ENCODE measurements at places on chromosomes 7 and 10. TPM values are rescaled to one million over a fixed set of nuclear protein-coding genes. Genes with fewer than 3 reads are reported as not detected.
A peak's percentile ranks its signal among the peaks of the same experiment; 100 is the strongest.

- H3K4me1 ChIP-seq: no peaks in the 10 kb centered on the region
- no peak for DNase-seq
- peaks cover 18% of the 10 kb centered on the region for H3K27me3 ChIP-seq
- H3K36me3 ChIP-seq: no peaks in the 10 kb centered on the region
- H3K27ac ChIP-seq: no peak overlapping the region
Observed at GRCh38 chr10:97150013-97150595, 35.7 kb downstream of the SLIT1 start.

DNA sequence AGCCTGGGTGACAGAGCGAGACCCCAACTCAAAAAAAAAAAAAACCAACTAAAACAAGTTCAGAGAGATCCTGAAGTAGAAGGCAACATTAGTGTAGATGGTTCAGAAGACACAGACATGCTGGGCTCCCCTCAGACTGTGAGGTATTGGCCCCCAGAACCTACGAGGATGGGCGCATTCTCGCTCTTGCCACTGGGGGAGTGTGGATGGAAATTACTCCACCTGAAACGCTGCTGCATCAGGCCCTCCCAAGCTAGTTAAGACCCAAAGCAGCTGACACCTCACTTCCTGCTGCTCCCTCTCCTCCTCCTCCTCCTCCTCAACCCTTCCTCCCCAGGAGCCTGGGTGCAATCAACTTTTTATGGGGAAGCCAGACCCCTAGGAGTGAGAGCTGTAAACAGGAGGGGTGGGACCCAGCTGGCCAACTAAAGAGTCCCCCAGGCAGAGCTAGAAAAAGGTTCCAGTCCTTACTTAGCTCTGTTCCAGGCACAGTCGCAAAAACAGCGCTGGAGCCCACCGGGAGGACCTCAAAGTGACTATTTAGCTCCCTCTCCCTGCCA lies 7.4 kb downstream of the SH3PXD2A start:
- no peak overlapping the region for H3K27ac ChIP-seq
- H3K27me3 ChIP-seq: no peaks in the 10 kb centered on the region
- no peaks in the 10 kb centered on the region for H3K36me3 ChIP-seq
- H3K4me3 ChIP-seq: no peak overlapping the region

- no peak for DNase-seq
- H3K27ac ChIP-seq: no peak overlapping the region
- no peaks in the 10 kb centered on the region for H3K4me1 ChIP-seq
- H3K36me3 ChIP-seq: no peaks in the 10 kb centered on the region
Observed at GRCh38 chr7:86962623-86963022, 96.8 kb downstream of the ELAPOR2 start.

GRCh38 chr7:134443396-134444070 lies 15.4 kb downstream of the AKR1B1 start:
- no peak overlapping the region for H3K27ac ChIP-seq
- H3K36me3 ChIP-seq: peaks cover 77% of the 10 kb centered on the region
- H3K4me1 ChIP-seq: peaks cover 6% of the 10 kb centered on the region
- no peaks in the 10 kb centered on the region for H3K27me3 ChIP-seq
- DNase-seq: no peak

GRCh38 chr7:157476201-157476600 lies 139.4 kb downstream of the DNAJB6 start:
- H3K4me1 ChIP-seq: no peaks in the 10 kb centered on the region
- H3K36me3 ChIP-seq: no peaks in the 10 kb centered on the region
- peak; percentile 33 for DNase-seq
- no peak overlapping the region for H3K27ac ChIP-seq
- no peaks in the 10 kb centered on the region for H3K27me3 ChIP-seq

DNA sequence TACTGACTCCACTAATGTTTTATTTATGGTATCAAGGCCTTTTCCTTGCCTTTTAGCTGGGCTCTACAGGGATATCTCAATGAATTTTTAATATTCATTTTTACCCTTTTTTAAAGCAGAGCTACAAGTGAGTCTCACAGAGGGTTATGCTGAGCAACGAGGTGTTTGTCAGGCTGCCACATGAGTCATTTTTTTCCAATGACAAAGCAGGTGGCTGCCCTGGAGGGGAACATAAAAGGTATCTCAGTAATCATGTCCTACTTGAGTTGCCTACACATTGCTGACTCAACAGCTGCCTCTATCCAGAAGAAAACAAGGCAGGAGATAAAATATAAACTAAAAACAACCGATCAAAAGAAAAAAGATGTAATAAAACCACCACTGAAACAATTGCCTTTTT lies 1004.9 kb upstream of the POT1 start:
- no peaks in the 10 kb centered on the region for H3K27me3 ChIP-seq
- H3K27ac ChIP-seq: no peak overlapping the region
- no peak overlapping the region for H3K4me3 ChIP-seq
- DNase-seq: no peak
- H3K36me3 ChIP-seq: no peaks in the 10 kb centered on the region

GRCh38 chr7:141073641-141074161 lies at the start of gene TMEM178B:
Gene TMEM178B (plus strand): TSS chr7:141074064.
- no peaks in the 10 kb centered on the region for H3K36me3 ChIP-seq
- no peak within 1 kb of the TSS for H3K4me3 ChIP-seq
- no peak within 1 kb of the TSS for H3K27ac ChIP-seq
- no peak for DNase-seq
- H3K4me1 ChIP-seq: peaks cover 19% of the 10 kb centered on the region

- H3K4me1 ChIP-seq: peaks cover 17% of the 10 kb centered on the region
- H3K4me3 ChIP-seq: no peak overlapping the region
- H3K36me3 ChIP-seq: peaks cover 56% of the 10 kb centered on the region
Observed at GRCh38 chr10:125107166-125107949, 53.0 kb downstream of the CTBP2 start.

- H3K36me3 ChIP-seq: no peaks in the 10 kb centered on the region
- H3K27ac ChIP-seq: no peak overlapping the region
- no peaks in the 10 kb centered on the region for H3K4me1 ChIP-seq
- DNase-seq: no peak
Observed at GRCh38 chr7:94095316-94096009, 91.3 kb upstream of the BET1 start.

DNA sequence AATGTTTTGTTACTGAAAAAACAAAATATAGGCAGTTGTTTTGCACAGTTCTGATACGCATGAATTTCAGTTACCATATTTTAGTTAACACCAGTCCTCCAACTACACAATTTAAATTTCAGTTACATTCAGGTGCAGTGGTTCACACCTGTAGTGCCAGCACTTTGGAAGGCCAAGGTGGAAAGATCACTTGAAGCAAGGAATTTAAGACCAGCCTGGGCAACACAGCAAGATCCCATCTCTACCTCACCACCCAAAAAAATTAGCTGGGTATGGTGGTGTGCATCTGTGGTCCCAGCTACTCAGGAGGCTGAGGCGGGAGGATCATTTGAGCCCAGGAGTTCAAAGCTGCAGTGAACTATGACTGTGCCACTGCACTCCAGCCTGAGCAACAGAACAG lies 45.3 kb downstream of the ABI1 start:
- H3K27me3 ChIP-seq: no peaks in the 10 kb centered on the region
- no peaks in the 10 kb centered on the region for H3K4me1 ChIP-seq
- H3K36me3 ChIP-seq: no peaks in the 10 kb centered on the region

GRCh38 chr10:87864496-87865059 lies 1.2 kb downstream of the PTEN start:
- H3K4me3 ChIP-seq: peak overlapping the region; percentile 94
- peaks cover 10% of the 10 kb centered on the region for H3K36me3 ChIP-seq
- 0 out of 2 replicates have a peak overlapping the region, but pooled peaks have one; percentile 7 for H3K27ac ChIP-seq

GRCh38 chr7:44157116-44158080 lies 16.3 kb upstream of the MYL7 start:
- H3K27ac ChIP-seq: no peak overlapping the region
- no peaks in the 10 kb centered on the region for H3K27me3 ChIP-seq
- no peak for DNase-seq
- no peaks in the 10 kb centered on the region for H3K4me1 ChIP-seq
- H3K36me3 ChIP-seq: no peaks in the 10 kb centered on the region

DNA sequence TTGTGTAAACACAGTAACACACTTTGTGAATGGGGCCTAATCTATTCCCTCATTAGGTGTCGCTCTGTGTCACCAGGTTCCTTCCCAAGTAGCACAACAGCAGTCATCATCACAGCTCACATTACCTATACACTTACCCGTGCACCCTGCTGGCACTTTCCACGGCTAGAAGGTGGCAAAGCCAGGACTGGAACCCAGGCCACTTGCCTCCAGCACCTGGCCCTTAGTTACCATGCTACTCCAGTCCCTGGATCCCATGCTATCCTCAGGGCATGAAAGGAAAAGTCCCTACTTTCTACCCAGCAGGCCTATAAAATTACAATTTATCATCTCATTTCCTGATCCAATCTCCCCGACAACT lies 18.4 kb downstream of the SMURF1 start:
- H3K4me3 ChIP-seq: no peak overlapping the region
- no peaks in the 10 kb centered on the region for H3K36me3 ChIP-seq
- no peaks in the 10 kb centered on the region for H3K27me3 ChIP-seq
- peaks cover 8% of the 10 kb centered on the region for H3K4me1 ChIP-seq
- DNase-seq: no peak
- no peak overlapping the region for H3K27ac ChIP-seq

- H3K4me1 ChIP-seq: no peaks in the 10 kb centered on the region
- no peak overlapping the region for H3K4me3 ChIP-seq
- H3K27me3 ChIP-seq: no peaks in the 10 kb centered on the region
- DNase-seq: no peak
- H3K27ac ChIP-seq: no peak overlapping the region
Observed at GRCh38 chr7:54559401-54559800, 17.2 kb downstream of the VSTM2A start.

- peaks cover 4% of the 10 kb centered on the region for H3K36me3 ChIP-seq
- DNase-seq: peak; percentile 61
- H3K4me3 ChIP-seq: peak overlapping the region; percentile 48
- peaks cover 65% of the 10 kb centered on the region for H3K4me1 ChIP-seq
- H3K27me3 ChIP-seq: no peaks in the 10 kb centered on the region
Observed at GRCh38 chr10:114631666-114632417, 26.2 kb downstream of the ABLIM1 start.

DNA sequence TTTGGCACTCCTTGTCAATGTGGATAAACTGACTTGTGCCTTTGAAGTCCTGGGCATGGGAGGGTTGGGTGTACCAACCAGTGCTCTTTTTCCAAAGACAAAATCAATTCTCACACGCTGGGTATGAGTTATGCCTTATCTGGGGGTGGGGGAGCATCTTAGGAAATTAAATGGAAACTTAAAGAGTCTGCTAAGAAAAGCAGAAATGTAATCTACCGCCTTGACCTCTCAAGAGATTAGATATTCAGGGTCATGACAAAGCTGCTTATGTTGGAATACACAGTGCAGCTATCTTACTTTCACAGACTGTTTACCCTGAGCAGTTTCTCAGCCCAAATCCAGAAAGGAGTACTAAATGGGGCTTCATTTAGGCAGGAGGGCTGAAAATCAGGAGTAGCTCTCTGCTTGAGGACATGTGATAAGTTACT lies 2.6 kb downstream of the MEST start:
- peaks cover 14% of the 10 kb centered on the region for H3K36me3 ChIP-seq
- H3K27me3 ChIP-seq: no peaks in the 10 kb centered on the region
- no peak overlapping the region for H3K4me3 ChIP-seq
- no peak for DNase-seq

DNA sequence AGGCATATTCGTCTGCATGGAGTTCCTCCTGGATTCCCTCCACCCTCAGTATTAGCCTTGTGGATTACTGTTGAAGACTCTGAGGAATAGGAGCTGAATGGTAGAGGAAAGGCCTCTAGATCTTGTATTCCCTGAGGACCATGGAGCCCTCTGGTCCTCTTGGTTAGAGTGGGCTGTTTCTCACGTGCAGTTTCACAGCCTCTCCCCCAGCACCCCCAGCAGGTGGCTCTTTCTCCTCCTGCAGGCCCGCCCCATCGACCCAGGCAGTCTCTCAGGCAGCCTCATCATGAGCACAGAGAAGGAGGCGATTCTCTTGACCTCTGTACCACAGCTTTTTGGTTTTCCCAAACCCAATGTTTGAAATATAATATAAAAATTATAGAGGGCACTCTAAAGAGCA lies 102.0 kb downstream of the WNT2 start:
- H3K27ac ChIP-seq: no peak overlapping the region
- peaks cover 52% of the 10 kb centered on the region for H3K4me1 ChIP-seq
- no peak overlapping the region for H3K4me3 ChIP-seq

DNA sequence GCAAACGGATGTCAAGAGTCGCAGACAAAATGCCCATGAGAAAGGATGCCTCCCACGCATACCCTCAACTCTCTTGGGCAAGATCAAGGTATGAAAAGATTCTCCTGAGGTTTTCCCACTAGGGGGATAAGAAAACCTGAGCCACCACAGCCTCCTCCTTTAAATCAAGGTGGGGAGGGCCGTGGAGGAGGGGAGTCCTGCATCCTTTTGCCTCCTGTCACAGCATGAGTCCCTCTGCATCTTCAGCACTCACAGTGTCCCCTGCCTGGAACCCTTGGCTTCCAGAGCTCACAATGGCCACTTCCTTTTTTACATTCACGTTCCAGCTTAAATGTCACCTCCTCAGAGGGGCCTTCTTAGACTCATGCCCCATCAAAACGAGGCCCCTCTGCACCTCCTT lies 207.6 kb downstream of the GLI3 start:
- H3K4me3 ChIP-seq: no peak overlapping the region
- no peaks in the 10 kb centered on the region for H3K27me3 ChIP-seq
- no peak for DNase-seq
- no peaks in the 10 kb centered on the region for H3K4me1 ChIP-seq
- no peak overlapping the region for H3K27ac ChIP-seq

GRCh38 chr7:24075426-24075810 lies 208.6 kb upstream of the NPY start:
- H3K4me3 ChIP-seq: no peak overlapping the region
- no peaks in the 10 kb centered on the region for H3K27me3 ChIP-seq
- no peaks in the 10 kb centered on the region for H3K4me1 ChIP-seq
- no peaks in the 10 kb centered on the region for H3K36me3 ChIP-seq

GRCh38 chr10:3430501-3430900 lies 257.9 kb upstream of the PITRM1 start:
- peaks cover 37% of the 10 kb centered on the region for H3K4me1 ChIP-seq
- H3K27me3 ChIP-seq: no peaks in the 10 kb centered on the region
- no peaks in the 10 kb centered on the region for H3K36me3 ChIP-seq
- DNase-seq: no peak
- no peak overlapping the region for H3K27ac ChIP-seq

DNA sequence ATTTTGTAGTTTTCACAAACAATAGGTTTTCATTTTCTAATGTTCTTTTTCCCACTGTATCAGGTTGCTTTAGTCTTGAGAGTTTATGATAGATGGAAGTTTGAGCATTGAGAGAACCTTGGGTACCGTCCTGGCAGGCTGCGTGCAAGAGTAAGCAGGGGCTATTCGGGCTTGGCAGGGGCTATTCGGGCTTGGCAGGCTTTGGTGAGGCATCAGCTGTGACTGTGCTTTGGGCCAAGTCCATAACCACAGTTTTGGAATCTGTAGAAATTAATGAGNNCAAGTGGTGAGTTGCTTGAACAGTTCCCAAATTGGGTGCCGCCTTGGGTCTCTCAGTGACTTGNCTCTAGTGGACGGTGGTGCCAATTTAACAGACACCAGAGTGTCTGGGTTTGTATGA lies 424.6 kb downstream of the PAXIP1 start:
- no peaks in the 10 kb centered on the region for H3K4me1 ChIP-seq
- H3K27ac ChIP-seq: no peak overlapping the region
- H3K4me3 ChIP-seq: no peak overlapping the region
- no peaks in the 10 kb centered on the region for H3K27me3 ChIP-seq
- DNase-seq: no peak

DDIT4 gene
- 13.6 TPM for total RNA-seq

SNCG gene
- total RNA-seq: 0.74 TPM

UTF1 gene
- total RNA-seq: not detected

PON3 gene
- not detected for total RNA-seq

CTAGE4 gene
- not detected for total RNA-seq

MYPN gene
- 0.39 TPM for total RNA-seq

THSD7A gene
- not detected for total RNA-seq

CLDN4 gene
- total RNA-seq: not detected

CNOT4 gene
- total RNA-seq: 4.2 TPM

CLCN1 gene
- not detected for total RNA-seq

ATG9B gene
- total RNA-seq: not detected

GARIN1A gene
- total RNA-seq: 0.68 TPM

ARHGAP22 gene
- 0.53 TPM for total RNA-seq

ZNF425 gene
- 2.5 TPM for total RNA-seq

Data from SJSA1 (cell line).